ENCODE measurements at places on chromosomes 6 and 20. TPM values are rescaled to one million over a fixed set of nuclear protein-coding genes. Genes with fewer than 3 reads are reported as not detected.

The IL17F gene
- total RNA-seq, result not detected

The PPIL6 gene
- 9.1 TPM for total RNA-seq

The CEP162 gene
- 11.6 TPM for total RNA-seq

The GNMT gene
- 6.0 TPM for total RNA-seq

The MACROD2 gene
- total RNA-seq, result 51.7 TPM

The PDE7B gene
- 10.6 TPM for total RNA-seq

The HTR1B gene
- total RNA-seq, result 6.4 TPM

The OGFR gene
- total RNA-seq, result 58.9 TPM

The FILIP1 gene
- 1.6 TPM for total RNA-seq

The ZSCAN23 gene
- 5.8 TPM for total RNA-seq

The MYCT1 gene
- total RNA-seq, result 6.8 TPM

The BEND6 gene
- total RNA-seq, result 68.1 TPM

The ZNF76 gene
- 57.1 TPM for total RNA-seq

The FNDC1 gene
- 0.13 TPM for total RNA-seq

The GGTLC1 gene
- total RNA-seq, result not detected

The COL12A1 gene
- total RNA-seq, result 18.6 TPM

The EPB41L1 gene
- 277 TPM for total RNA-seq

The GABRR2 gene
- 2.4 TPM for total RNA-seq

The PGC gene
- not detected for total RNA-seq

The SESN1 gene
- total RNA-seq, result 61.2 TPM

The C20orf141 gene
- not detected for total RNA-seq

The SPATS1 gene
- total RNA-seq, result 1.3 TPM

The CALHM4 gene
- total RNA-seq, result not detected

The DLK2 gene
- total RNA-seq, result 4.2 TPM

The SEL1L2 gene
- total RNA-seq, result not detected

The SLC52A3 gene
- total RNA-seq, result 14.8 TPM

The TNFAIP3 gene
- total RNA-seq, result 2.6 TPM
